Activated CD4-positive, alpha-beta T cell treated with anti-CD3 and anti-CD28 coated beads, Interleukin-2, amount 50 U/mL, for 24 hours (primary cell): ENCODE measurements at places on chromosomes 3 and 15.

GRCh38 chr15:94026458-94027304 is 204.7 kb upstream of the MCTP2 start:
- DNase-seq: no peak

DNA sequence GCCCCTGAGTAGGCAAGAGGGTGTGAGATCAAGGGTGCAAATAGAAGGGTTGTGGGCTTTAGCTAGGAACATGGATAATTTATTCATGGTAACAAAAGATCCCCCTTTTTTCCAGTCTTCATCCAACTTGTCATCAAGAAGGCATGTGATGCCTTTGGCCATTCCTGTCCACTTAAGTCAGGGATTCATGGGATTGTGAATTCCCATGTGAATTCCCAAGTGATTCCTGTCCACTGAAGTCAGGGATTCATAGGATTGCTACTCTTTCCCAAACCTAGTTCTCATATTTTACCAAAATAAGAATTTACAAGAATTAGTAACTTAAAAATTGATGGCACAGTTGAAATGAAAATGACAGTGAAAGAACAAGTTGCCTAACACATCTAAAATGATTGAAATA is 40.8 kb downstream of the HMG20A start:
- no peak for DNase-seq

DNA sequence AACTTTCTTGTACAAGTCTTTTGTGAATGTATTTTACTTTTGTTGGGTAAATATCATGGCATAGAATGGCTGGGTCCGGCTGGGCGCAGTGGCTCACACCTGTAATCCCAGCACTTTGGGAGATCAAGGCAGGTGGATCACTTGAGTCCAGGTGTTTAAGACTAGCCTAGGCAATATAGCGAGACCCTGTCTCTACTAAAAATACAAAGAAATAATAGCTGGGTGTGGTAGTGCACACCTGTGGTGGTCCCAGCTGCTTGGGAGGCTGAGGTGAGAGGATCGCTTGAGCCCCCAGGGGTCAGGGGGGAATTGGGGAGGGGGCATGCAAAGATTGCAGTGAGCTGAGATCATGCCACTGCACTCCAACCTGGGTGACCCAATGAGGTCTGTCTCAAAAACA is 52.9 kb downstream of the ANP32A start:
- DNase-seq: no peak

DNA sequence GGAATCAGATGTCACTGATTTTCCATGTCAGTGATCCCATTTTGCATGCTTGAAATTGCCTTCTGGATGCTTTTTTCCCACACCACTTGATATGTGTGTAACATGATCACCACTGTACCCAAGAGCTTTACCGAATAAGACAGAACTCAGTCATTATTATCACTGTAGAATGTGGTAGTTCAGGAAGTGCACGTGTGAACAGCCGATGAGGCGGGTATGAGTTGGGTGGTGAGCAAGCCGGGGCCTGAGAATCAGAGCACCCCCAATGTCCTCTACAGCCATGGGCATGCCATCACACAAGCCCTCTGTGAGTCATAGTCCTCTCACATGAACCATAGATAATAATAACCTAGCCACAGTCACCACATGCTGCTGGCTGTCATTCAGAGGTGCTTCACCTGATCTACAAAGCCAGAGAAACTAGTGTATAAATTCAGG is 470.8 kb downstream of the SOX2 start:
- DNase-seq: no peak

GRCh38 chr3:59817511-59817910 is 767.7 kb upstream of the CFAP20DC start:
- DNase-seq: no peak

DNA sequence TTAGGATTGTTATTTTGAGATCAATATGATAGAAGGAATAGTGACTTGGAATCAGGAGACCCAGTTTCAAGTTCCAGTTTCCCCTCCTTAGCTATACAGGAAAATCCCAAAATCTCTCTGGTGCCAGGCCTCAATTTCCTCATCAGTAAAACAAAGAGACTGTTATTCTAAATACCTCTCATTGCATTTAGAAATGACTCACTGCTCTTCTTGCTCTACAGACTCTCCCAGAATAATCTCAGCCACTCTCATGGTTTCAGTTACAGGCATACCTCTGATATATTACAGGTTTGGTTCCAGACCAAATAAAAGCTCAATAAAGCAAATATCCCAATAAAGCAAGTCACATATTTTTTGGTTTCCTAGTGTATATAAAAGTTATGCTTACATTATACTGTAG is 28.3 kb downstream of the IMPG2 start:
- DNase-seq: no peak

DNA sequence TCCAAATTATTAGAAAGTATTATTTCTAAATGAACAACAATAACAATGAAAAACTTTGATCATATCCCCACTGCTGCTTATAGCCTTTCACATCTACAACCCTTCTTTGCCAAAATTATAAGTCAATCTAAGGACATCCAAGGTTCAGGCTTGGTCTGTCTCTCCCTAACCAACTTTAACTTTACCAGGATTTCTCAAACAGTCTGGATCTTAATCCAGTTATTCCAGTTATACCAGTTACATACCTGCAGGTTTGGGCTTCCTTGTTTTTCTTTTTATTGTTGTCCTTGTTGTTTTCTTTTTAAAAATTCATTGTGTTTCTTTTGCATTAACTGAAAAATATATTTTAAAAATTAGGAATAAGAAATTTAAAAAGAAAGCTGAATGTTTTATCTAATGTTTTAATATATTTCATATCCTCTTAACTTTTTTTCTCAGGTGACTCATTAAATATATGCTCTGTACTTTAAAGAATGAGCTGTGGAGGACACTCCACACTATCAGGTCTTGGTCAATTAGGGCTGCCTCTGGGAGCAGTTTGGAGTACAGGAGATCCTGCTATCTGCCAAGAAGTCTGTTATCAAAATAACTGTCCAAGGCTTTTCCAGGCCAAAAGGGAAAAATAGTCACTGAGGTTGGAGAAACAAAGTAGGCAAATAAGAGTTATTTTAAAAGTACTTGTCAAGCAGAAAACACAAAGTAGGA is 421.4 kb downstream of the EPHA6 start:
- no peak for DNase-seq

DNA sequence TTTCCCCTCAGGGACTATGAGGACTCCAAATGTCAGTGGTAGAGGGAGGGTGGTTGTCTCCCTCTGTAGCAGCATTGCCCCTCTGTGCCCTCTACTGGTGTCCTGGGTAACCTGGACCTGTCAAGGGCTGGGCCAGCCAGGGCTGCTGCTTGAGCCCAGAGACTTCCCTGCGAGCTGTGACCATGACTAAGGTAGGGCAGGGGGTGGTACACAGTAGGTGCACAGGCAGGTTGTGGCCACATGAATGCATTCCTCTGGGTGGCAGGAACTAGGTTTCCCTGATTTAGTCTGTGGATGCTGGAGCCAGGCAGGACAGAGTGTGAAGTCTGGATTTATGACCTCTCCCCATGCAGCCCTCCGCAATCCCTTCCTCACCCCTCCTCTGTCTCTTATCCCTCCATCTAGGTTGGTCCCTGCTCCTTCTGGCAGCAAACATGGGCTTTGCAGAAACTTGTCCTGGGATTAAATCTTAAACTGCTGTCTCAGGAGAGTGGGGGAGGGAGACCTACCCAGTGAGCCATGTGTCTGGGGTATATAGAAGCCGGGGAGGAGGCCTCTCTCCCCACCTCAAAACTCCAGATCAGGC is 8.7 kb upstream of the SEMA3F start:
- no peak for DNase-seq

GRCh38 chr15:39639037-39639436 is 58.2 kb downstream of the THBS1 start:
- no peak for DNase-seq

DNA sequence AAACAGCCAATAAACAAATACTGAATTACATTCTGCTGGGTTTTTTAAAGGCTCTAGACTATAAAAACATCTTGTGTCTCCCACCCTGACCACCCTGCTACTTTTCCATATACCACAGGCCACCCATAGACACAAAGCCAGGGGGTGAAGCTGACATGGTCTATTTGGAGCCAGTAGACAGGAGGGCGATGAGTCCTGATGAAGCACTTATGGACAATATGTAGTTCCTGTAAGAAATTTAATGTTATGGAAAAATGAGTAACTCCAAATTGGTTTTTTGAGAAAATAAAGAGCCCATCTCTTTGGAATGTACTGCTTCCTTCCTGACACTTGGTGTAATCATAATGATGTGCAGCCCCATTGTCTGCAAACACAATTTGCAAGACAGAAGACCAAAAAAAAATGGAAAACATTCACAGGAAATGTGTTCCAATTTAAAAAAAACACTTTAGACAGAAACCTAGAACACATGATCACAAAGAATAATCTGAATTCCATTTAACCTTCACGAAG is 11.8 kb downstream of the SSR3 start:
- DNase-seq: no peak

DNA sequence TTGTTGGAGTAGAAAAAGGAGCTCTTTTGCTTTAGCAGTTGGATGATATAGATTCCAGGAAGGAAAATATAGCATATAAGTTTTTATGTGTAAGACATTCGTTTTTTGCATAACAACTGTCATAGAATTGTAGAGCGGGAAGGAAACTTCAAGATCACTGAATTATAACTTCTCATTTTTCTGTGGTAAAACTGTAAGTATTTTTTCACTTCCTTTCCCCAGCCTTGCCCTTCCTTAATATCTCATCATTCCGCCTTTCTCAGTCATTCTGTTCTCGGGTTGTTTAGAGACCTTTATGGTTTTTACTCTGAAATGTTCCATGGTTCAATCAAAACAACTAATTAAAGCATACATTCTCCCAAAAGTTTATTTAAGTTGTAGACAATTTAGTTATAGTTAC is 1.1 kb downstream of the EAF2 start:
- no peak for DNase-seq

GRCh38 chr3:65581313-65581712 is 457.4 kb downstream of the MAGI1 start:
- no peak for DNase-seq

GRCh38 chr3:136069933-136070332 is 104.4 kb downstream of the PPP2R3A start:
- no peak for DNase-seq

DNA sequence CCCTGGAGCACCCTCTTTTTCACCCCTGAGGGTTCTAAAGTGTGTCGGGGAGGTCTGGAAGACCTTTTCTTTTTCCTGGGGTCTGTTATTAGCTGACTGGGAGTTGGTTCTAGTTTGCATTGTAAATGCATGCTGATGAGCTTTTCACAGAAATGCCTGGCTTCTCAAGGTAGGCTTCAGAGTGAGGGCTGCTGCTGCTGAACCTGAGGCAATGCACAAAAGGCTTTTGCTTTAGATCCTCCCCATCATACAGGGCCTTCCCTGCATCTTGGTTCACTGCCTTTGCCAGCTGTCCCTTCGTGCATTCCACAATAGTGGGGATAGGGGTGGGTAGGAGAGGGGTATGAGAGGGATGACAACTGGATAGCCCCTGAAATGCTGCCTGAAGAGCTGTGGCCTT is 46.6 kb downstream of the FAH start:
- no peak for DNase-seq
